ENCODE measurements at places on chromosomes 3 and 15. TPM values are rescaled to one million over a fixed set of nuclear protein-coding genes. Genes with fewer than 3 reads are reported as not detected.

MYO5C gene
- total RNA-seq, result 14.3 TPM

LRTM1 gene
- not detected for total RNA-seq

RAD18 gene
- total RNA-seq, result 6.8 TPM

ACTRT3 gene
- total RNA-seq, result 1.0 TPM
